Ovary (tissue), 10 donors: ENCODE measurements at places on chromosomes 3 and 15. TPM values are rescaled to one million over a fixed set of nuclear protein-coding genes. Genes with fewer than 3 reads are reported as not detected.

DNA sequence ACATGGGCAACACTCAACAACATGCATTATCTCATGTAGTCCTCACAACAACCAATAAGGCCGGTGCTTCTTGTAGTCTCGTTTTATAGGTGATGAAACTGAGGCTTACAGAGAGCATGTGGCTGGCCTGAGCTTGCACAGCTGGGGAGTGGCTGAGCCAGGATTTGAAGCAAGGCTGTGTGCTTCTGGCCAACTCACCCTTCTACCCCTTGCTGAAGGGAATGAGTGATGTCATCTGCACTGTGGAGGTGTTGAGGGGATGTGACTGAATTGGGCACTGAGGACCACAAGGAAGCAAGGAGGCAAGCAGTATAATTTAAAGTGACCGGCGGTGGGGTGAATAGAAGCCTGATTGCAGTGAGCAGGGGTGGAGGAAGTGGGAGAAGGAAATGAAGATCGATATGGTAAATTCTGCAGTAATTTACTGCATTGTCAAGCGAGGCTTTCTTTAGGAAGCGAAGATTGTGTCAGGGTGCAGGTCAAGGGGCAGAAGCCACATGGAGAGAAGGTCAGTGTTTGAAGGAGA, 62.3 kb downstream of the MINAR1 start:
- DNase-seq = no peak

Gene TIMP4
- polyA plus RNA-seq = 5.8 TPM

Gene EXD1
- polyA plus RNA-seq = not detected

DNA sequence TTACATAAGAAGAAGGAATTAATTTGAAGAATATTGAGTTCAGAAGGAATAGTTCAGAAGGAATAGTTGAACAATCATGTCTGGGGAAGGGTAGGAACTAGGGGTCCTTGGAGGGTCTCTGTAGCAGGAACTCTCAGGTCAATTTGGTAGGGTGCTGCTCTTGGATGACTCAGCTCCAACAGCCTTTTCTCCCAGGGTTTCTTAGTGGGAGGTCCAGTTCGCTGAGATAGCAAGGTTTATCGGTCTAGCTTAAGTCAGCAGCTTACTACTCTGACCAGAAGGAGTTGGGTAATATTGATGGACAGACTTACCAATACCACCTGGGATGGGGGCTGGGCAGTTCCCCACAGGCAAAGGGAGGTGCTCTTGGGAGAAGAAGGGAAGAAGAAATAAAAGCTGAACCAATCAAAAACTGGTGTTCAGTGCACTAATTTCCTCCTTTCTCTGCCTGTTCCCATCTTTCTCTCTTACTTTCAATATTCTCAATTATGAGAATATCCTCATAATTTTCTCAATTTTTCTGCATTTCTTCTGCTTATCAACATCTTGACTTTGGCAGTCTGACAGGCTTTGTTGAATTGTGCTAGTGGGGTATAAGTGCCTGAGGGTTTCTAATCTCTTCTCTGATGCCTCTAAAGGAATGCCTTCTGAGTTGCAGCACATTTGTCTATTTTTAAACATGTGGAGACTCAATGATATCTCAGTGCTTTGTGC, 14.4 kb upstream of the MITF start:
- no peak for DNase-seq

Gene CTXN2
- polyA plus RNA-seq = not detected

Gene REC114
- not detected for polyA plus RNA-seq

Gene ROPN1B
- not detected for polyA plus RNA-seq

- DNase-seq = no peak
These were observed 32.4 kb downstream of the CD200R1L start for GRCh38 chr3:112814266-112814665.

- DNase-seq = no peak
These were observed 9.8 kb downstream of the APBA2 start for GRCh38 chr15:28895566-28895965.

DNA sequence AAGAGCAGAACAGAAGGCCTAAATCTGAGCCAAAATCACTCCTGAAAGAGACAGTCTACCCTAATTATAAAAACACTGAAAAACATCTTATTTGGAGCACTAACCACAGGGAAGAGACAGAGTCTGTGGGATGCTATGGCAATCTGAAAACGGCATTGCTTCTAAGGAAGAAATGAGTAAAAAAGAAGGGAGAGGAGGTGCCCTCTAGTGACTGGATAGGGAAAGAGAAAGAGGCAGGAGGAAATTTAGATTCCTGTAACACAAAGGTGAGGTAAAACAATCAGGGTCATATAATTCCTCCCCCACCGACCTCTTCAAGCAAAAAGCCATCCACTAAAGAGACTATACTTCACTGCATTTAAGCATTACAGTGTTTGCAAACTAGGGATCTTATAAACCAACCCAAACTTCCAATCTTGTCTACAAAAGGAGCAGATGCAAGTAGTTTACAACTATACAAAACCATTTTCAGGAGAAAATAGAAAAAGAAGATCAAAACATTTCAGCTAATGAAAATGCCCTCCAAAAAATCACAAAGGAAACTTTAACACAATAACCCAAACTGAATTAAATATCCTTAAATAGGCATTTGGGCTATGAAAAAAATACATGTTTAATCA, 32.6 kb downstream of the HACD2 start:
- no peak for DNase-seq

- no peak for DNase-seq
These were observed 98.9 kb downstream of the DNAJB8 start for GRCh38 chr3:128367761-128368160.

DNA sequence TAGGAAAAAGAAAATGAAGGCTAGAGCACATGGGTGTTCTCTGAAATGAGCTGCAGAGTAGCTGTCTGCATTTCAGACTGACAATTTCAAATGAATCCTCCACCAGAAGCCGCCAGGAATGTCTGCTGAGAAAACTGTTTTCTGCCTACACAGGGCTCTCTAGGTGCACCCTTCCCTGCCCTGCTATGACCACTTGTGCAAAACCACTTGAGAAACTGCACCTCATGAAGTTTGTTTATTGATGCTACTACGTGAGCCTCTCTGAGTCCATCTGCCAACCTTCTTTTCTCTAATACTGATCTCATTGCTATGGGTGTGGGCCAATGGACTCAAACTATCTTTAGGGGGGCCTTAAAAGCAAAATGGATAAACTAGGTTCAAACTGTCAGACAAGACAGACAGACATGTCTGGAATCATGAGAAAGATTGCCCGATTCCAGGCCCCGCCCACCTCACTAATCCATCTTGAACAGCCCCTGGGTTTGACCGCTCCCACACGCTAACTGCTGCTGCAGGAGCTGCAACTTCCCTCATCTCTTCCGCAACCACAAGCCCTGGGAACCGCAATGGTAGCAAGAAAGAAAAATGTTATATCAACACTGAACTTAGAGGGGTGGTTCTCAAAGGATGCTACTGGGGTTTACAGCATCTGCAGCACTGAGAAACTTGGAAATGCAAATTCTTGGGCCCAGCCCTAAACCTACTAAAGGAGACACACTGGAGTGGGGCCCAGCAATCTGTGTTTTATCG, 9.0 kb upstream of the CD47 start:
- DNase-seq = no peak

- no peak for DNase-seq
These were observed 231.0 kb downstream of the ITPR1 start for GRCh38 chr3:4724051-4724629.

Gene CASR
- 0.67 TPM for polyA plus RNA-seq

GRCh38 chr15:87142096-87142495, 1062.4 kb downstream of the AGBL1 start:
- DNase-seq = no peak

GRCh38 chr3:21766002-21766401, 15.0 kb upstream of the ZNF385D start:
- no peak for DNase-seq

DNA sequence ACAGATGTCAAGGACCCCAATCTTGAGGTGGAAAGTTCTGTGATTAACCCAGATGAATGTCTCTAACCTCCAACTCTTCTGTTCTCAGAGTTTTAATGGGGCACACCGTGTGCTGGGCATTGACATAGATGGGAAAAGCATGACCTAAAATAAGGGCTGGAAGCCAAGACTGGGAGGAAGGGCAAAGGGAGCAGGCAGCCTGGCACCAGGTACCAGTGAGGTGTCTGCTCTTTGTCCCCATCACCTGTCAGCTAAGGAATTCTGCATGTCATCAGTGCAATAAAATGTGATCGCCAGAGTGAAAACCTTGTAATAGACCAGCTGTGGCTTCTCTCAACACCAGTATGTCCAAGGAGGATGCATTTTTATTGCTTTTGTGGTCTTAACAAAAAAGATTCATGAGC, 143.5 kb upstream of the TPM1 start:
- no peak for DNase-seq

Gene CCR8
- polyA plus RNA-seq = not detected

DNA sequence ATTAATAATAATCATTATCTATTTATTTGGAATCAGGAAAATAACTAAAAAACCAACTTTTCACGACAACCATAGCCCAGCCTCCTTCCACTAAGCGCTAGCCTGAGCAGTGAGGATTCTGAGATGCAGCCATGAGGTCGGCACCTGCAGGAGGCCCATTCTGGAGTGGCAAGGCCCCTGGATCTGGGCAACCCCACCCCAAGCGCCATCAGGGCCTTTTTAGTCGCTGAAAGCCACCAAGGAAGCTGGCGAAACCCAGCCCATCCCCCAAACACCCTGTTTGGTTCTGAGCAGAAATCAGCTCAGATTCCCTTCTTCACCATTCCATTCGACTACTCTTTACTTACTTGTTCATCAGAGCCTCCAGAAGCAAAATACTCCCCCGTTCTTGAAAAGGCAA, 29.5 kb downstream of the POC1A start:
- DNase-seq = no peak

Gene CLRN1
- polyA plus RNA-seq = not detected

Gene ZNF662
- polyA plus RNA-seq = 11.1 TPM

- DNase-seq = no peak
These were observed 89.5 kb downstream of the DHX30 start for GRCh38 chr3:47892286-47893040.
